ENCODE measurements at places on chromosomes 3 and 15.

- H3K27me3 ChIP-seq: no peaks in the 10 kb centered on the region
- H3K4me1 ChIP-seq: no peaks in the 10 kb centered on the region
- H3K4me3 ChIP-seq: no peak overlapping the region
- no peak for DNase-seq
- no peak overlapping the region for H3K27ac ChIP-seq
Observed at GRCh38 chr3:26668171-26668570, 45.6 kb downstream of the LRRC3B start.

DNA sequence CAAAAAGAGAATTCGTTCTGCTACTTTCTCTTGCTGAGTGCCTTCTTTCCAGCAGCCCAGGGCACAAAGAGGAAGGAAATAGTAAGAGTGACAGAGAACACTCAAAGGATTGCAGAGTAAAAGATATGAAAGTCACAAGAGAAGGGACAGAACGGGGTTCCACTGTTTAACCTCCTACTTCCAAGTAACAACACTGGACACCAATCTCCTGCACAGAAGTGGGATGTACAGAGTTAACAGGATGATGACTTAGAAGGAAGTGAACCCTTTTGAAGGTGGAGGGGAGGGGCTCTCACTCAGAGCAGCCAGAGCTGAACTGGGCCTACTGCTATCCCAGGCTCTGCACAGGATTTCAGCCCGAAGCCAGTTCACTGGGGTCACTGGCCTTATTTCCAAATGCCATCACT lies 130.1 kb upstream of the PRICKLE2 start:
- DNase-seq: no peak
- H3K4me3 ChIP-seq: no peak overlapping the region
- H3K4me1 ChIP-seq: peaks cover 46% of the 10 kb centered on the region
- H3K27me3 ChIP-seq: no peaks in the 10 kb centered on the region
- H3K27ac ChIP-seq: peak overlapping the region; percentile 76

- H3K36me3 ChIP-seq: no peaks in the 10 kb centered on the region
- no peak overlapping the region for H3K27ac ChIP-seq
- no peak for DNase-seq
- no peak overlapping the region for H3K4me3 ChIP-seq
Observed at GRCh38 chr3:184078851-184079250, 18.0 kb upstream of the HTR3E start.

- no peak overlapping the region for H3K4me3 ChIP-seq
- H3K27me3 ChIP-seq: no peaks in the 10 kb centered on the region
- no peak overlapping the region for H3K27ac ChIP-seq
- no peak for DNase-seq
- no peaks in the 10 kb centered on the region for H3K4me1 ChIP-seq
Observed at GRCh38 chr3:106282943-106283342, 414.1 kb upstream of the CBLB start.

DNA sequence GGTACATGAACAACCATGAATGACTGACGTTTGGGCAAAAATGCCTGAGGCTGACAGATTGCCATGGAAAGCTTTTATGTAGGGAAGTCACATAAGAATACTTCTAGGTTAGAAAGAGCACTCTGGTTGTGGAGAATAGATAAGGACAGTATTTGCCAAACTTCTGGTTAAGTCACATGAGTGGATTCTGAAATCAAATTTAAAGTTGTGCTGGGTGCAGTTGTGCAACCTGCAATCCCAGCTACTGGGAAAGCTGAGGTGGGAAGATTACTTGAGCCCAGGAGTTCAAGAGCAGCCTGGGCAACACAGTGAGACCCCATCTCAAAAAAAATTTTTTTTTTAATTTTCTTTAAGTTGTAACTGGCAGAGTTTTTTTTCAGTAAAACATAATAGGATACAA lies 7.2 kb upstream of the ZNF148 start:
- no peaks in the 10 kb centered on the region for H3K4me1 ChIP-seq
- H3K4me3 ChIP-seq: no peak overlapping the region
- H3K36me3 ChIP-seq: no peaks in the 10 kb centered on the region

GRCh38 chr15:77506311-77507142 lies 85.8 kb downstream of the HMG20A start:
- H3K4me3 ChIP-seq: no peak overlapping the region
- no peak for DNase-seq
- no peaks in the 10 kb centered on the region for H3K27me3 ChIP-seq
- H3K27ac ChIP-seq: peak overlapping the region; percentile 17
- no peaks in the 10 kb centered on the region for H3K36me3 ChIP-seq

GRCh38 chr3:185335799-185336198 lies 27.1 kb upstream of the MAP3K13 start:
- no peaks in the 10 kb centered on the region for H3K27me3 ChIP-seq
- H3K4me3 ChIP-seq: no peak overlapping the region
- peaks cover 46% of the 10 kb centered on the region for H3K4me1 ChIP-seq
- H3K27ac ChIP-seq: peak overlapping the region; percentile 92
- DNase-seq: no peak

- H3K4me3 ChIP-seq: no peak overlapping the region
- no peak overlapping the region for H3K27ac ChIP-seq
- H3K27me3 ChIP-seq: no peaks in the 10 kb centered on the region
- peaks cover 3% of the 10 kb centered on the region for H3K4me1 ChIP-seq
Observed at GRCh38 chr3:51751287-51751686, 27.8 kb downstream of the IQCF6 start.

DNA sequence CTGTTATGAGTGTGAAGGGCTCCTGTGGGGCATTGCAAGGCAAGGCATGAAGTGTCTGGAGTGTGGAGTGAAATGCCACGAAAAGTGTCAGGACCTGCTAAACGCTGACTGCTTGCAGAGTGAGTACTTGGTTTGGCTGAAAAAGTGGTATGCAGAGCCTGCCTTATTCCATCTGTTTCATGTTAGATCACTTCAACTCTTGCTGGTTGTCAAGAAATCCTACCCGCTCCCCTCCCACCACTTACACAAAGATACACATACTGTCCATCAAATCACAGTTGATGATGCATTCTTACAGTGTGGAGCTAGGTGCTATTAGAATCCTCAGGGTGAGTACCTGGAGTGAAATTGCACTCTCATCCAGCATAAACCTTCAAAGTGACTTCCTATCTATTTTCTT lies 272.1 kb downstream of the UNC13C start:
- H3K4me3 ChIP-seq: no peak overlapping the region

GRCh38 chr3:149476225-149476624 lies 1.7 kb downstream of the TM4SF4 start:
- no peak for DNase-seq
- peaks cover 18% of the 10 kb centered on the region for H3K4me1 ChIP-seq
- H3K27me3 ChIP-seq: no peaks in the 10 kb centered on the region
- no peak overlapping the region for H3K27ac ChIP-seq
- H3K4me3 ChIP-seq: no peak overlapping the region

GRCh38 chr3:66747696-66748095 lies 246.9 kb upstream of the LRIG1 start:
- H3K4me3 ChIP-seq: no peak overlapping the region
- no peaks in the 10 kb centered on the region for H3K27me3 ChIP-seq
- DNase-seq: no peak
- H3K27ac ChIP-seq: no peak overlapping the region

DNA sequence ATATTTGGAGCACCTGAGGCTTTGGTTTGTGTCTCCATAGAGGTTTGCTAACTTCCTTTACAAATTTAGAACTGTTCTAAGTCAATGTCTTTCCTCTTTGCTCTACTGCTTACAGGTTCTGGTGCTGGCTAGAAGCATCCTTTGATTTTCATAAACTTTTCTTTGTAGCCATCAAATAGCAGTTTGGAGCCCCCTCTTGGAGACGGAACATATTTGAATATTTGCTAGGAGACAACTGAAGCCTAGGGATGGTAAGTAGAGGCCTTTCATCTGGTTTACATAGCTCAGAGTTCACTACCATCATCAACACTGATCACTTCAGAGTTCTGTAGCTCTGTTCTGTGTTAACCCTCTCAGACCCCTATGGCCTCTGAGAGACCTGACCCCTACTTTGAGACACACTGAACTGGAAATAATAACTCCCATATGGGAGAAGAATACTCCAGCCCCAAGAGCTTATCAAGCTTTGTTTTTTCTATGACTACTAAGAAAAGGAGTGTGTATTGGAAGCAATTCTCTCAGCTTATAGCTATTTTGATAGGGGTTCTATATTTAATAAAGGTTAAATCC lies 420.4 kb downstream of the EPHA3 start:
- no peak overlapping the region for H3K4me3 ChIP-seq
- no peak overlapping the region for H3K27ac ChIP-seq
- no peak for DNase-seq
- H3K36me3 ChIP-seq: no peaks in the 10 kb centered on the region

DNA sequence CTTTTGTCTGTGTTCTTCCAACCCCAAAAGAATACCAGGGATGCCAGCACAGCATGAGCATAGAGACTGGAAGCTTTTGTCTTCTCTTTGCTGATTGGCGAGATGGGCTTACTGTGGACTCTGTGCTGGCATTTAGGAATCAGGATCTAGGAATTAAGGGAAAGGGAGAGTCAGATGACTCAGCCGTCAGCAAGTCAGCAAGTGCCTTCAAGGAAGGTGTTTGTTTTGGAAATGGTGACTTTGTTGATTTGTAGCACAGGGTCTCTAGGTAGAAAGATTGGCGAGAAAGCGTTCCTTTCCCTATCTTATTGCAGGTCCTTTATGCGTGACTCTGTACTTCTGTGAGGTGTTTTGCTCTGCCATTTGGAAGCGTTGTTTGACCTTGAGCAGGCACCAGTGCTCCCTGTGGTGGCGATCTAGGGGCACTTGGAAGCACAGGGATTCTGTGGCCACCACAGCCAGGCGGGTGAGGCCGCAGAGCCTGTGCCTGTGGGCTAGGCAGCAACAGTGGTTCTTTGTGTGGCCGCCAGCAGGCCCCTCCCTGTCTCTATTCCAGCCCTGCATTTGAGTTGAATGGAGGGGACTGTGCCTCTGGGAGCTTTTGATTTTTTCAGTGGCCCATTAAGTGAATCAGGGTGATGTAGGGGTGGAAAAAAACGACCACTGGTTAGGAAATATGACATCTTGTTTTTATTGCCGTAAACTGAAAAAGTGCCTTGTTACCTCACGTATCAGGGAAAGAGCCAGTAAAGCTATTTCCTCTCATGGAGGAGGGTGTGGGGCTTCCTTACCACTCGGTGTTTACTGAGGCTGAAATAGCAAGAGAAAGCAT lies 19.0 kb downstream of the FAN1 start:
- H3K27ac ChIP-seq: no peak overlapping the region
- H3K36me3 ChIP-seq: peaks cover 93% of the 10 kb centered on the region
- H3K27me3 ChIP-seq: no peaks in the 10 kb centered on the region
- DNase-seq: no peak

GRCh38 chr3:36993326-36994283 lies at the start of gene MLH1:
TSS of gene MLH1 (plus strand) at chr3:36993518. CDS start at chr3:36993548, 30 bp downstream.
- H3K27ac ChIP-seq: peak within 1 kb of the TSS; percentile 76
- H3K36me3 ChIP-seq: peaks cover 66% of the 10 kb centered on the region
- peak; percentile 90 for DNase-seq
- H3K4me3 ChIP-seq: peak within 1 kb of the TSS; percentile 64
- no peaks in the 10 kb centered on the region for H3K27me3 ChIP-seq
- H3K4me1 ChIP-seq: peaks cover 20% of the 10 kb centered on the region

GRCh38 chr3:23993556-23994243 lies 48.6 kb downstream of the NR1D2 start:
- no peak overlapping the region for H3K27ac ChIP-seq
- H3K4me1 ChIP-seq: peaks cover 7% of the 10 kb centered on the region
- H3K4me3 ChIP-seq: no peak overlapping the region
- no peak for DNase-seq

- H3K4me3 ChIP-seq: no peak overlapping the region
- no peak overlapping the region for H3K27ac ChIP-seq
Observed at GRCh38 chr3:38127611-38128302, 9.2 kb downstream of the ACAA1 start.

GRCh38 chr15:39444735-39445470 lies 136.0 kb upstream of the THBS1 start:
- H3K4me3 ChIP-seq: no peak overlapping the region
- no peaks in the 10 kb centered on the region for H3K36me3 ChIP-seq
- H3K4me1 ChIP-seq: no peaks in the 10 kb centered on the region
- no peak overlapping the region for H3K27ac ChIP-seq
- H3K27me3 ChIP-seq: no peaks in the 10 kb centered on the region

GRCh38 chr3:151445273-151446001 lies 15.4 kb downstream of the IGSF10 start:
- H3K4me3 ChIP-seq: no peak overlapping the region
- H3K4me1 ChIP-seq: peaks cover 6% of the 10 kb centered on the region
- no peaks in the 10 kb centered on the region for H3K36me3 ChIP-seq
- no peak for DNase-seq
- no peaks in the 10 kb centered on the region for H3K27me3 ChIP-seq

DNA sequence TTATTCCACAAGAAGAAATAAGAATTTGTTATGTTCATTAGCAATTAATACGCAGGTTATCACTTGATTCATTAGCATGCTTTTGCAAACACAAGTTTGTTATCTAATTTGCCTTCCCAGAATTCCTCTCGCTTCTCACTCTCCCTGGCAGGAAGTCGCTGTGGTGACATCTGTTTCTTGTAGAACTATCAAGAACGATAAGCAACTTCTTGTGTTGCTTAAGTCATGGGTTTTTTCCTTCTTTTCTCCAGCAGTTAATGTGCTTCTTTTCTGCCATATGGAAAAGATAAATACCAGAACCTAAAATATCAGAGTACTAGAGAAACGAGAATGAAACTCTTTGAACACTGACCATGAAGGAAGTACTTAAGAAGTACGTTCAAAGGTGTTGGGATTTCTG lies 99.8 kb upstream of the CHMP2B start:
- H3K4me3 ChIP-seq: no peak overlapping the region
- DNase-seq: no peak
- H3K27ac ChIP-seq: no peak overlapping the region
- H3K4me1 ChIP-seq: no peaks in the 10 kb centered on the region

- peaks cover 8% of the 10 kb centered on the region for H3K4me1 ChIP-seq
- no peaks in the 10 kb centered on the region for H3K27me3 ChIP-seq
- H3K4me3 ChIP-seq: no peak overlapping the region
- no peaks in the 10 kb centered on the region for H3K36me3 ChIP-seq
- H3K27ac ChIP-seq: no peak overlapping the region
Observed at GRCh38 chr3:112635674-112636073, 5.3 kb downstream of the CCDC80 start.

GRCh38 chr3:112348943-112349342 lies 16.0 kb downstream of the CD200 start:
- no peak overlapping the region for H3K4me3 ChIP-seq
- no peak overlapping the region for H3K27ac ChIP-seq
- no peak for DNase-seq
- no peaks in the 10 kb centered on the region for H3K4me1 ChIP-seq
- no peaks in the 10 kb centered on the region for H3K36me3 ChIP-seq

DNA sequence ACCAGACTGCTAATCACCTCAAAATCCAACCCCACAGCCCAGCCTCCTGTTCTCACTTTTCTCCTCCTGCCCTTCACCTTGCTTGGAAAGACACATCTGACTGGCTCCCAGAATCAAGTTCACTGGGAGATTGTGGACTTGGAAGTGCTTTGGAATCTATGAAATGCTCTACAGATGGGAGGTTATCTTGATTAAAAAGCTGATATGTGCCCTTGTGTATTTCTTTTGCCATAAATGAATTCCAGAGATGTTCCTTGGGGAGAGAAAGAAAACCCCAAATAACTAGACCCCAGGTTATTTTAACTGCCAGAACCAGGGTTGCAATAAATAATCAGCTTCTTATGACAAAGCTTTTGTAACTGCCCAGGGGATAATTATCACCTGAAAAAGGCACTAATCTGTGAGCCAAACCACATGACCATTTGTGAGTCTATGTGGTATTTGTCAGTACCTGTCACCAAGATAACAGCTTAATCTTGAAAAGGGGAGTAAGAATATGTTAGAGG lies 21.7 kb upstream of the ARHGEF3 start:
- no peak for DNase-seq
- no peaks in the 10 kb centered on the region for H3K36me3 ChIP-seq
- H3K27ac ChIP-seq: no peak overlapping the region
- peaks cover 3% of the 10 kb centered on the region for H3K4me1 ChIP-seq
